ENCODE measurements at places on chromosomes 4 and X.

DNA sequence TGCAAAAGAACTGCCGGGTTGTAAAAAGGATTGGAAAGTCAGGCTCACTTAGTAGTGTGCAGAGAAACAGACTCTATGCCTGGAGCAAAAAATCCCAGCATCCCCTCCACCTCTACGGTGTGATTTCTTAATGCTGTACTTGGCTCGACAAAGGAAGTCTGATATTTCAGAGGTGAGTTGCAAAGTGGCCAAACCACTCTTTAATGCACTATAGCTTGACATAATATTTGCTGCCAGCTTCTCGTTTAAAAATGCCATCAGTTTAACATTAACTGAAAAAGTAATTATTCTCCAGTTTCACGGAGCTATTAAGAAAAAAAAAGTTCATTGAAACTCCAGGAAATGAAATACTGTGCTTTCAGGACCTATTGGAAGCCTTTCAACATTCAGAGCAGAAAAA lies 448.3 kb upstream of the ZFP42 start:
- no peak for DNase-seq

DNA sequence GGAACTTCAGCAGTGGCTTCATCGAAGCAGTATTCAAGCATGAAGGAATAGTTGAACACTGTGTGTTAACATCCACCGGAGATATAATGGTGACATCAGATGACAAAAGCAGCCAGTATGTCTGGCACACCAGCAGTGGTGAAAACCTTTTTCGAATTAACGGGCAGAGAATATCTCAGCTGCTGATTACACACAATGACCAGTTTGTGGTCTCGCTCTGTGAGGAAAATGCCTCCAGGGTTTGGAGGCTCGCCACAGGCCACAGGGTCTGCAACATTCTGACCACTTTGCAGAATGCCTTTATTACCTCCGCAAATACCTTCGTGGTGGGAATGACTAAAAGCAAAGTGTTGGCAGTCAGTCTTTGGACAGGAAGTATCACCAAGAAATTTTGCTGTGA lies 201.5 kb downstream of the NWD2 start:
- no peak for DNase-seq

- no peak for DNase-seq
These were observed 28.2 kb upstream of the PGK1 start for GRCh38 chrX:78075787-78076389.

DNA sequence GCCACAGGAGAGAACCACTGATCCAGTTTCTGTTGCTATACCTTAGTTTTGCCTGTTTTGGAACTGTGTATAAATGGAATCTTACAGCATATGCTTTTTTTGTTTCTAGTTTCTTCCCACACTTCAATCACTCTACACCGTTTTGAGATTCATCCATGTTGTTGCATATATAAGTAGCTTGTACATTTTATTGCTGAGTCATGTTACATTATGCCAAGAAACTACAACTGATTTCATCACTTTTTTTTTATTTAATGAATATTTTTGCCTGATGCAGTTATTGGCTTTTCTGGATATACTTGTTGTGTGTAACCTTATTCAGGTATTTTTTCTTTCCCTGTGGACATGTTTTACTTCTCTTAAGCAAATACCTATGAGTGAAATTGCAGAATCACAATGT lies 1135.9 kb downstream of the RAPGEF2 start:
- no peak for DNase-seq

GRCh38 chr4:126957556-126957955 lies 675.2 kb upstream of the INTU start:
- no peak for DNase-seq

DNA sequence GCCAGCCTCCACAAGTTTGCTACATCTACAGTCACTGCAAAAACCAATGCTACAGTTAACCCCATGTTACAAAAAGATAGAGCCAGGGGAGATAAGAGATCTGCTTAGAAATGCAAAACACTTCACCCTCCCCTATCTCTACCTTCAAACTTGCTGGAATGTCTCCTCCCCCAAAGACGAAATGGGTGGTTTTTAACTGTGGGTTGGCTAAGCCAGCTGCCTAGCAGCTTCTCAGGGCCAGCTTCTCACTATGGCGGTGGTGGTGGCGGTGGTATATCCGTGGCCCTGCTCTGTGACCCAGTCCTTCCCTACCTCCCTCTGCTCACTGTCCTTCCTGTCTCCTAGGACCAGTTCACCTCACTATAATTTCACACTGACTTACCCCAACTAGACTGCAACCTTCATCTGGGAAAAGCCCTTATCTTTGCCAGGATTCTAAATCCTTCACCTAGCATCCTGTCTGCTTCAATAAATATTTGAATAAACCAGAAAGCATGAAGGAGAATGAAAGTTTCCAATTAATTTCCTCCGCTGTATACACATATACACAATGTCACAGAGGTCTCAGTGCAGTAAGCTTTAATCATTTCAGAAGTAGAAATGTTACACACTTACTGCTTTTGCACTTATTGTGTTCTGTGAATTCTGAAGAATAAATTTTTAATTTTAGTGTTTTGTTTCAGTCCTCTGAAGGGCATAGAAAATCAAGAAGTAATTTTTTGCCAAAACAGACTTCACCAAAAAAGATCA lies 46.3 kb downstream of the SH3KBP1 start:
- DNase-seq = peak; percentile 84

GRCh38 chrX:97322401-97322800 lies 438.7 kb downstream of the RPA4 start:
- no peak for DNase-seq

GRCh38 chr4:80138551-80139538 lies 58.5 kb upstream of the PRDM8 start:
- DNase-seq = peak; percentile 27

DNA sequence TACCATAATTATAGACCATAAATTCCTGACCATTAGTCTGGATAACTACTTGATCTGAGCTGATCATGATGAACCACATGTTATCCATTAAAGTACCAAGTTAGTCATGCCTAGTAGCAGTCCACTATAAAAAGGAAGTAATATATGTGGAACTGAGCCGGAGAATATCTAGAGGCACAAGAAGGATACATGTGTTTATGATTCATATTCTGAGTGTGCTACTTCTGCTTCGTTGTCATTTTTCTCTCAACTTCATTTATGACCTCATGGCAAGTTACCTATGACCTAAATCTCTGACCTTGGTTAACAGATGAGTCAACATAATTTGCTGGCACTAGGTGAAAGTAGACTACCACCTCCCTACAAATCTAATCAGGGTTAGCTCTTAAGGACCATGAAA lies 56.5 kb upstream of the ANKRD17 start:
- no peak for DNase-seq

- DNase-seq = no peak
These were observed 271.2 kb downstream of the RAB28 start for GRCh38 chr4:13212936-13213335.

GRCh38 chrX:85988353-85988752 lies 59.0 kb downstream of the CHM start:
- no peak for DNase-seq

DNA sequence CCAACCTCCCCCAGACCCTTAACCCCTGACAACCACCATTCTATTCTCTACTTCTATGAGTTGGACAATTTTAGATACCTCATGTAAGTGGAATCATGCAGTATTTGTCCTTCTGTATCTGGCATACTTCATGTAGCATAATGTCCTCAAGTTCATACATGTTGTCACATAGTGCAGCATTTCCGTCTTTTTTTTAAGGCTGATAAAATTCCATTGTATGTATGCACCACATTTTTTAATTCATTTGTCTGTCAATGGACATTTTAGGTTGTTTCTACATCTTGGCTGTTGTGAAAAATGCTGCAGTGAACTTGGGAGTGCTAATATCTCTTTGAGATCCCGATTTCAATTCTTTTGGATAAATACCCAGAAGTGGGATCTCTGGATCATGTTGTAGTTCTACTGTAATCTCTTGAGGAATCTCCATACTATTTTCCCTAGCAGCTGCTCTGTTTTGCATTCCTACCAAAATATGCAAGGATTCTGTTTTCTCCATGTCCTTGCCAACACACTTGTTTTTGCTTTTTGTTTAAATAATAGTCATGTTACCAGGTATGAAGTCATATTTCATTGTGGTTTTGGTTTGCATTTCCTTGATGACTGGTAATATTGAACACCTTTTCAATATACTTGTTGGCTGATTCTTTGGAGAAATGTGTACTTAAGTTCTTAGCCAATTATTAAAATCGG lies 48.8 kb upstream of the ADAD1 start:
- no peak for DNase-seq

DNA sequence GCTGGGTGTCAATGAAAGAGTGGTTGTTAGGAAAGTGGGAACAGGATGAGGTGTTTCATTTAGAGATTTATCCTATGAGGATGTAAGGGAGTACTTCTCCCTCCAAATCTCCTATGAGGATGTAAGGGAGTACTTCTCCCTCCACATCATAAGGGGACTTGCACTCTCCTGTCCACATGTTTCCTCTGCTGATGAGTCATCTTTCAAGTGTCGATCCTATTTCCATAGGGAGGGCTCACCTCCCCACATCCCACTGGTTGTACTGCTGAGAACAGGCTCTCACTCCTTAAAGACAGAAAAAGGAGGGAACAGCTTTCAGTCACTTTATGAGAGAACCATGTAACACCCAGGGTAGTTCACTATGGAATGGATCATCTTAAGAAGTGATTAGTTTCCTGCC lies 65.0 kb downstream of the INPP4B start:
- no peak for DNase-seq

GRCh38 chrX:14897042-14897441 lies 23.8 kb downstream of the MOSPD2 start:
- no peak for DNase-seq

DNA sequence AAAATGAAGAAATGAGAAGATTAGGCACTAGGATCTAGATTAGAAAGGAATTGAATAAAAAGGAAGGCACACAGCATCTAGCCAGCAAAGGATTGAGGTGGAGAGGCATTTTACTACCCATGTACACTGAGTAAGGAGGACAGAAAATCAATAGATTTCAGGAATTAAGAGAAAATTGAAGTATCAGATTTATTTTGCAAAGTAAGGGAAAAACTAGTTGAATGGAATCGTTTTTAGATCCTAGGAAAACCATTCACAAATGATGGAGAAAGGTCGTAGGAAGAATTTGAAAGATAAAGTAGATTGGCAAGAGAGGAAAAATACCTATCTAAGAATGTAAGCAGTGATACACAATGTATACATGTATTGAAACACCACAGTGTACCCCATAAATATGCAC lies 31.3 kb downstream of the ENOPH1 start:
- DNase-seq = no peak

- no peak for DNase-seq
These were observed 23.6 kb downstream of the SH3KBP1 start for GRCh38 chrX:19863857-19864223.

GRCh38 chrX:68936608-68937007 lies 107.8 kb downstream of the EFNB1 start:
- no peak for DNase-seq

DNA sequence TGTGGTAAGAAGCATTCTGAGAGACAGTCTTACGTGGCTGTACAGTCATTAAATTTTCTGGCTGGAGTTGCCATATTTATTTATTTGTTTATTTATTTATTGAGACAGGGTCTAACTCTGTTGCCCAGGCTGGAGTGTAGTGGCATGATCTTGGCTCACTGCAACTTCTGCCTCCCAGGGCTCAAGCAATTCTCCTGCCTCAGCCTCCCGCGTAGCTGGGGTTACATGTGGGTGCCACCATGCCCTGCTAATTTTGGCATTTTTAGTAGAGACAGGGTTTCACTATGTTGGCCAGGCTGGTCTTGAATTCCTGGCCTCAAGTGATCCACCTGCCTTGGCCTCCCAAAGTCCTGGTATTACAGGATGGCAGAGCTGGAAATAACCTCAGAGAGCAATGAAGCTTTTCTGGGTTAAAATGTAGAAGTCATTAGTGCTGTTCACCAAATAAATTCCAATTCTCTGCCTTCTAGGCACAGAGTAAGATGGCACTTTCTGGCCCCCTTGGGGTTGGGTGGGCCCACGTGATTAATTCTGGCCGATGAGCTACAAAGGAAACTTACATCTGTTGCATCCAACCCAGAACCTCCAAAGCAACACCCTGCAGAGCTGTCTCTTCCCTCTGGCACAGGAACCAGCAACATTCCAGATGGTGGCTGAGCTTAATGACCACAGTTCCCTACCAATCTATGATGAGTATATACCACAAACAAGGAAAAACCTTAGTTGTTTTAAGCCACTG lies 4.5 kb downstream of the MRFAP1 start:
- no peak for DNase-seq

GRCh38 chr4:7045961-7046921 lies 3.1 kb downstream of the TADA2B start:
- no peak for DNase-seq

DNA sequence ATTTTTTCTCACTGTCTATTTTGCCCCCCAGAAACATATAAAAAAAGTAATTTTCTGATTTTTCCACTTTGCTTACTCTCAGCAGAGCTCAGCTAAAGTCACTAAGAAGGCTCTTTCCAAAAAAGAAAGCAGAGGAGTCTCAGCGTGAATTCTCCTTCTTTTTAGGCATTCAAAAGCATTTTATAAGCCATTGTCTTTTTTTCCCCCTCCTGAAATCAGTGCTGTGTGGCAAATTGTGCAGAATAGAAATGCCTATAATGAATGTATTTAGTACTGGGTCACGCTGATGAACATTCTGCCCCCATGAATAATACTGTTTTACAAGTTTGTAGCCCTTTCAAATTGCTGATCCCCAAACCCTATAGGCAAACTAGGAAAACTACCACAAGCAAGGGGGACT lies 1.6 kb upstream of the PCDH18 start:
- DNase-seq = no peak

GRCh38 chr4:33924239-33924638 lies 2320.1 kb downstream of the ARAP2 start:
- no peak for DNase-seq

DNA sequence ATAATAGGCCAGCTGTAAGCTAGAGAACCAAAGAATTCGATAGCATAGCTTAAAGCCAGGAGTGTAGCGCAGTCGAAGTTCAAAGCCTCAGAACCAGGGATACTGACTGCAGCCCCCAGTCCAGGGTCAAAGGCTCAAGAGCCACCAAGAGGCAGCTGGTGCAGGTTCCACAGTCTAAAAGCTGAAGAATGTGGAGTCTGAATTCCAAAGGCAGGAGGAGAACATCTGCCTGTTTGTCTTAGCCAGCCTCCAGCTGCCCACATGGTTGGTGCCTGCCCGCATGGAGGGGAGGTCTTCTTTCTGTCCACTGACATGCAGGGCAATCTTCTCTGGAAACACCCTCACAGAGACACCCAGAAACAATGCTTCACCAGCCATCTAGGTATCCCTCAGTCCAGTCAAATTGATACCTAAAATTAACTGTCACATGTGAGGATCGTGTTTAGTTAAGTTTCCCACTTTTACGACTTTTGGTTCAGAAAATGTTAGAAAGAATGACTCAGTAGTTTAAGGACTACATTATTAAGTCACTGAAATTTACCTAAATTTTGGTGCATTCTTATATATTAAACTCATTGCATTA lies 52.8 kb upstream of the RHOH start:
- no peak for DNase-seq

All from NAMALWA (cell line).